ENCODE measurements at places on chromosomes 5 and 9. TPM values are rescaled to one million over a fixed set of nuclear protein-coding genes. Genes with fewer than 3 reads are reported as not detected.

OSMR gene
- 54.0 TPM for total RNA-seq

CCDC183 gene
- total RNA-seq, result 0.64 TPM

PRR16 gene
- total RNA-seq, result 9.6 TPM

BARHL1 gene
- total RNA-seq, result not detected

ZNF169 gene
- total RNA-seq, result 12.6 TPM

PCDHA2 gene
- total RNA-seq, result not detected

PAXX gene
- 24.6 TPM for total RNA-seq

ZNF367 gene
- 1.2 TPM for total RNA-seq

FOXD4L4 gene
- total RNA-seq, result not detected

LMX1B gene
- 20.3 TPM for total RNA-seq

ZNF618 gene
- total RNA-seq, result 11.8 TPM

TAF7 gene
- total RNA-seq, result 96.2 TPM

DNA sequence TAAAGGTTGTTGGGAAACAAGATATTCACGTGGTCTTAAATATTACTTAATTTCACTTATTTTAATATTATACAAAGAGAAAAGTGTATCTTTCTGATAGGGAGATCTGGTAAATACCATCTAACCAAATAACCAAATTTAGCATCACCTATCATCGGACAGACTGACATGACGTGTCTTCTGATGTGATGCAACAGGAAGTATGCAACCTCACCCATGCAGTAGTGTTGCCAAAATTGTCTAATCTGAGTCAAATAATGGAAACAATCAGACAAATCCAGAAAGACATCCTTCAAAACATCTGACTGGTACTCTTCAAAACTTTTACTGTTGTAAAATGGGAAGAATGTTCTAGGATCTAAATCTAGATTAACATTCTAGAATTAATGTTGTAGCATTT, 148.0 kb downstream of the FGF1 start:
- H3K27ac ChIP-seq, result no peak overlapping the region
- no peak overlapping the region for H3K4me3 ChIP-seq
- no peaks in the 10 kb centered on the region for H3K27me3 ChIP-seq

- no peaks in the 10 kb centered on the region for H3K27me3 ChIP-seq
- no peak overlapping the region for H3K4me3 ChIP-seq
Observed at GRCh38 chr5:82885627-82886389, 191.4 kb downstream of the TMEM167A start.

DNA sequence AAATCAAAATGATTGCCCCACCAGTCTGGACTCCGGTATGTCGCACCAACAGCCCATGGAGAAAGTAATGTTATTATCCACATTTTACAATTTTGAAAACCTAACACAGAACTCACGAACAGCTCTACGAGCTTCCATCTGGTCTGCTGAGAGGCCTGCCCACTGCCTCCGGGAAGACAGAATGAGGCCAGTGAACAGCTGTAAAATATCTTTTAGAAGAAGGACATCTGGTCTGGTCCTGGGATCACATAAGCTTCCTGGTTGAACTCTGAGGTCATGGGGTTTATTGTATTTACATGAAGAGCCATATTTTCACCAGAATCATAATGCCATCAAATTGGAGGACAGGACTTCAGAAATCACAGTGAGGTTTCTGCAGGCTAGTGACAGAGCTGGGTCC, 89.0 kb downstream of the FRMD3 start:
- H3K36me3 ChIP-seq, result no peaks in the 10 kb centered on the region
- no peak overlapping the region for H3K27ac ChIP-seq
- DNase-seq, result no peak
- no peak overlapping the region for H3K4me3 ChIP-seq

GRCh38 chr5:79224286-79224984, 11.5 kb upstream of the JMY start:
- no peaks in the 10 kb centered on the region for H3K4me1 ChIP-seq
- no peaks in the 10 kb centered on the region for H3K36me3 ChIP-seq
- no peak overlapping the region for H3K27ac ChIP-seq
- no peak overlapping the region for H3K4me3 ChIP-seq

- no peaks in the 10 kb centered on the region for H3K4me1 ChIP-seq
- H3K27ac ChIP-seq, result no peak overlapping the region
- no peaks in the 10 kb centered on the region for H3K36me3 ChIP-seq
- H3K4me3 ChIP-seq, result no peak overlapping the region
- no peaks in the 10 kb centered on the region for H3K27me3 ChIP-seq
Observed at GRCh38 chr9:126934441-126934840, 19.9 kb downstream of the RALGPS1 start.

- no peaks in the 10 kb centered on the region for H3K36me3 ChIP-seq
- no peaks in the 10 kb centered on the region for H3K27me3 ChIP-seq
- no peaks in the 10 kb centered on the region for H3K4me1 ChIP-seq
- DNase-seq, result no peak
Observed at GRCh38 chr5:76662521-76662920, 39.3 kb upstream of the F2RL2 start.

DNA sequence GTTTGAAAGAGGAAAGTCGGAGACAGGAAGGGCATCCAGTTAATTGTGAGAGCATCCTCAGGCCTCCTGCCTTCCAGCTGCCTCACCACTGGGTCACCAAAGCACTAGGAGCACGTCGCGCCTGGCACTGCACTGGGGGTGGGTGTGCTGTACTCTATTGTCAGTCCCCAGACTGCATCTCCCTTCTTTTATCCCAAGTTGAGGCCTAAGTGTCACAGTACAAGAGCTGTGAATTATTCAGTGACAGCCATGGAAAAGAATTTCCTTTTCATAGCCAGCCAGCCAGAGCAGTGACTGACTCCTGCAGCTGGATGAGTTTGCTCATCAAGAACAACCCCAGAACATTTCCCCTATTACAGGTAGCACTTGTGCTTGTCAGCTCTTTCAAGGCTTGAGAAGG, 16.3 kb downstream of the CLTA start:
- no peak for DNase-seq
- H3K27me3 ChIP-seq, result no peaks in the 10 kb centered on the region
- no peaks in the 10 kb centered on the region for H3K36me3 ChIP-seq
- H3K4me1 ChIP-seq, result no peaks in the 10 kb centered on the region
- no peak overlapping the region for H3K4me3 ChIP-seq

DNA sequence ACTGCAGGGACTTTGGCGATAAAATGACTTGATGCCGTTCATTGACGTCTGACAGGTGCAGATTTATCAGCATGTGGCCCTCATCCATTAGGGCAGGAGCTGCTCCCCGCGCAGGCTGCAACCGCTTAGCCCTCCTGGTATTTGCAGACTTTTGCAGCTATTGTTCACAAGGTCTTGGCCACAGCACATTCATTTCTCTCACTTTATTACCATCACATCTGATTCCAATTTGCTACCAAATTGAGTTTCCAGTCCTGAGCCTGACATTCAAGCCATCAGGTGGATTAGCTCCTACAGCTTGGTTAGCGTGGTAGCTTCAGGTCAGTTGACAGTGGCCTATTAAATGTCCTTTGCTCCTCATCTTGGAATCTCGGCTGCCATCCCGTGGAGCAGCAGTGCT, 299.2 kb downstream of the CD180 start:
- no peak for DNase-seq
- no peaks in the 10 kb centered on the region for H3K36me3 ChIP-seq
- H3K27ac ChIP-seq, result no peak overlapping the region
- no peaks in the 10 kb centered on the region for H3K4me1 ChIP-seq
- H3K4me3 ChIP-seq, result no peak overlapping the region

DNA sequence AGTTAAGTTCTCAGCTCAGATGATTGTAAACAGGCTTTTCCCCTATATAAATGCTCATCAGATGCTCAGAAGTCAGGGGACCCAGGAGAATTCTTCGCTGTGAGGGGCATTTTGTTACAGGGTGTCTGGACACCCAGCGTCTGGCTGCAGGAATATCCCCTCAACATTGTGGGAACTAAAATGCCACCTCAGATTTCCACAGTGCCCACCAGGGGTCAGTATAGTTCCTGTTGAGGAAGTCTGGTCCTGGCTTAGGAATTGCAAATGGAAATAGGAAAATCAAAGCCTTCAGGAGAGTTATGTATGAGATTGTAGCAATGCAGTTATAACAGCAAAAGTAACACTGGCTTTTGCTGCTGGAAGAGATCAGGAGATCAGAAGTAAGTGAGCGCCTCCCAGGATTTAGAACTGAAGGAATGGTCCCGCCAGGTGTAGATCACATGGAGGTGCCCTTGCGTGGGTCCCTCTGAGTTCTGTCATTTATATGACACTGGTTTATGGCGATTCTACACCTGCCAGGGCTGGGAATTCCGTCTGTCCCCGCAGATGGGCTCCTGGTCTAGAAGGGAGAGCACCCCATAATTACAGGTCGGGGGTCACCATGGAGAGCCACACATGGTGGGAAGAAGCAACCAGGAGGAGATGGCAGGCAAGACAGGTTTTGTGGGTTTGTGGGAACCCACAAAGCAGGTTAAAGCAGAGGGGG, 47.1 kb upstream of the CTSL start:
- DNase-seq, result no peak
- no peaks in the 10 kb centered on the region for H3K27me3 ChIP-seq
- H3K4me1 ChIP-seq, result no peaks in the 10 kb centered on the region
- H3K27ac ChIP-seq, result no peak overlapping the region
- H3K36me3 ChIP-seq, result no peaks in the 10 kb centered on the region
- H3K4me3 ChIP-seq, result no peak overlapping the region

DNA sequence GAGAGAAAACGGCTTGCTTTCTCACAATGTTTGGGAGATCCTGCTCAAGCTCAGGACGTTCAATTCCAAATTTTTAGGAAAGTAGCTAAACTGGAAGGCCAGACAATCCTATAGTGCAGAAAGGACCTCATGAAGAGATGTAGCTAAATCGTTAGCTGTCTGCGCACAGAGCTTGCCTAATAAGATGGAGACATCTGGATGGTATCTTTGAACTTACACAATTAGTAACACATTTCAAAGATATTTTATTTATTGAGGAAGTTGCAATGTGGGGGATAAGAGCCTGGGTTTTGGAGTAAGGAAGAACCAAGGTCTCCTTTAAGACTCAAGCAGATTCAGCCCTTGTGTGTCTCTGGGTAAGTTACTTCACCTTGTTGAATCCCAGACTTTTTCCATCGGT, 28.6 kb upstream of the RAB14 start:
- H3K36me3 ChIP-seq, result no peaks in the 10 kb centered on the region
- no peak for DNase-seq
- no peaks in the 10 kb centered on the region for H3K27me3 ChIP-seq
- no peak overlapping the region for H3K4me3 ChIP-seq

GRCh38 chr5:113572716-113573115, 59.2 kb downstream of the YTHDC2 start:
- H3K4me3 ChIP-seq, result no peak overlapping the region
- H3K27me3 ChIP-seq, result no peaks in the 10 kb centered on the region
- H3K36me3 ChIP-seq, result peaks cover 6% of the 10 kb centered on the region
- H3K27ac ChIP-seq, result no peak overlapping the region

DNA sequence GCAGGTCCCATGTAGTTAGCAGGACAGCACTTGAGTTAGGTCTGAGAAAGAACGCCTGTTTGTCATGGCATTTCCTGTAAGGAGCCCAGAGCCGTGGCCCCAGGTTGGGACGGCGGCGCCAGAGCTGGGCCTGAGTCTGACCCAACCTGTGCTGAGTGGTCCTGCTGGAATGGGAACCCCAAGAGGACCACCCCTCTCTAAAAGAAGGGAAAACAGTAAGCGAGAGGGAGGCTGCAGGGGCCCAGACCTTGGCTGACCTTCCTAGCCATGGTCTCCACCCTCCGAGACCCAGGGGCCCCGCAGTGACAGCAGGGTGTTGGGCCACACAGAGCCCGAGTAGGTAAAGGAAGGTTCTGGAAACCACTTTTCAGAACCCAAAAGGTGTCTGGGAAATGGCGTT, 1.8 kb upstream of the LRRC14B start:
- no peak for DNase-seq
- H3K27ac ChIP-seq, result no peak overlapping the region
- no peaks in the 10 kb centered on the region for H3K27me3 ChIP-seq
- H3K4me1 ChIP-seq, result no peaks in the 10 kb centered on the region
- no peaks in the 10 kb centered on the region for H3K36me3 ChIP-seq

DNA sequence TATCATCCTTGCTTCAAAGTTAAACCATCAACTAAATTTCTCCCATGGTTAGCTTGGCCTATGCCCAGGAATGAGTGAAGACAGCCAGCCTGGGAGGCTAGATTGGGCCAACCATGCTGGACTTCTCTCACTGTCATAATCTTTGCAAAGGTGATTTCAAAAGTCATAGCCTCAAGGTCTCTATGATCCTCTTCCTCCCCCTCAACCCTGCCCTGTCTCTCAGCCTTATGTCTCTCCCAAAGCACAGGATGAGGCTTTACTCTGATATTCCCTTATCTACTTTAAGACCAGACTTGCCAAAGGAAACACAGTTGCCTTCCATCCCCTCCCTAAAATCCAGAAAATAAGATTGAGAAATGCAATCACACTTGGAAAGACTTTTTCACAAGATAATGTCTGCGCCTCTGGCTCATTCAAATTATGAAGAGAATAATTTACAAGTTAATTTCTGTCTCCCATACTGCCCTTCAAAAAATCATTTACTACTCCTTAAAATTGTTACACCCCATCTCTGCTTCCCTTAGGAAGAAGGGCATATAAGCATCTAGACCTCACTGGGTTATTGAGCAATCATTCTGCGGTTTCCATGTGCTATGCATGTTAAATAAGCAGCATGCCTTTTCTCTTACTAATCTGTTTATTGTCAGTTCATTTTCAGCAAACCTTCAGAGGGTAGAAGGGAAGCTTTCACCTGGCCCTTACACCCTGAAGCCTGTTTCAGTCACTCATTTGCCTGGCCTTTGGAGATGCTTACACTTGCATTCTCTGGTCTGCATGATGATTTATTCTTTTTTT, 113.8 kb upstream of the ANKRD55 start:
- no peaks in the 10 kb centered on the region for H3K36me3 ChIP-seq
- H3K27ac ChIP-seq, result peak overlapping the region; percentile 77
- DNase-seq, result no peak
- no peaks in the 10 kb centered on the region for H3K27me3 ChIP-seq
- no peak overlapping the region for H3K4me3 ChIP-seq
- H3K4me1 ChIP-seq, result peaks cover 5% of the 10 kb centered on the region

DNA sequence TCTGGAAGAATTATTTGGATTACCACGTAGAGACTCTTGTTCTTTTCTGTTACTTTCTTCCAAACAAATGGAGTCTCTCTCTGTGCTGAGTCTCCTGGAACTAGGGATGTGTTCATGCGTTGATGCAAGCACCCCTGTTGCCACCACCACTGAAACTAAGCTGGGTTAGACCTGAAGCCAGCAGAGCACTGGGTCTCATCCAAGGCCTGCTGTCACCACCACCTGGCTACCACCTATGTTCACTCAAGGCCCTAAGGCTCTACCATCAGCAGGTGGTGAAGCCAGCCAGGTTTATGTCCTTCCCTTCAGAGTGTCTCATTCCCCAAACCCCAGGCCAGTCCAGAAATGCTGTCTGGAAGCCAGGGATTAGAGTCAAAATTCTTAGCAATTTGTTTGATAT, 13.3 kb downstream of the RIC1 start:
- no peaks in the 10 kb centered on the region for H3K4me1 ChIP-seq
- no peak for DNase-seq
- no peaks in the 10 kb centered on the region for H3K36me3 ChIP-seq

- H3K4me3 ChIP-seq, result peak overlapping the region; percentile 16
- no peaks in the 10 kb centered on the region for H3K36me3 ChIP-seq
- H3K4me1 ChIP-seq, result no peaks in the 10 kb centered on the region
- H3K27ac ChIP-seq, result peak overlapping the region; percentile 79
Observed at GRCh38 chr5:14035859-14036503, 91.5 kb upstream of the DNAH5 start.

GRCh38 chr5:169009123-169009522, 291.8 kb downstream of the SLIT3 start:
- H3K36me3 ChIP-seq, result no peaks in the 10 kb centered on the region
- H3K4me1 ChIP-seq, result no peaks in the 10 kb centered on the region
- H3K27ac ChIP-seq, result no peak overlapping the region
- no peak overlapping the region for H3K4me3 ChIP-seq
- DNase-seq, result no peak
